ENCODE measurements at places on chromosomes 5 and 9. TPM values are rescaled to one million over a fixed set of nuclear protein-coding genes. Genes with fewer than 3 reads are reported as not detected.

OXCT1 gene
- 34.9 TPM for total RNA-seq

PITX1 gene
- total RNA-seq: 191 TPM

CENPH gene
- 6.2 TPM for total RNA-seq

IL3 gene
- not detected for total RNA-seq

CTNND2 gene
- not detected for total RNA-seq

HMGCS1 gene
- 96.7 TPM for total RNA-seq

OTP gene
- total RNA-seq: not detected

TNC gene
- total RNA-seq: 483 TPM

OMD gene
- not detected for total RNA-seq

TTLL11 gene
- 5.2 TPM for total RNA-seq

OLFML2A gene
- total RNA-seq: 128 TPM

POU5F2 gene
- total RNA-seq: 1.7 TPM

PAEP gene
- total RNA-seq: not detected
